ENCODE measurements at places on chromosomes 13 and 19. TPM values are rescaled to one million over a fixed set of nuclear protein-coding genes. Genes with fewer than 3 reads are reported as not detected.

Gene TPP2
- total RNA-seq = 73.5 TPM

Gene RBM42
- 102 TPM for total RNA-seq

Gene PINLYP
- 14.9 TPM for total RNA-seq

Gene PGLYRP2
- not detected for total RNA-seq

Gene SLITRK6
- total RNA-seq = not detected

Gene B3GNT3
- total RNA-seq = not detected

Gene PRSS57
- not detected for total RNA-seq

Gene PNMA8A
- total RNA-seq = 1.1 TPM

Gene RNF225
- total RNA-seq = 0.80 TPM

Gene FPR2
- not detected for total RNA-seq

Gene CYP2A7
- total RNA-seq = not detected

Gene TEAD2
- not detected for total RNA-seq

Gene ZNF497
- total RNA-seq = 1.7 TPM

Gene MUC16
- not detected for total RNA-seq

Gene PABPC3
- 0.57 TPM for total RNA-seq

Gene KLK2
- total RNA-seq = not detected

Gene FGF21
- total RNA-seq = not detected

Data from activated CD8-positive, alpha-beta memory T cell treated with anti-CD3 and anti-CD28 coated beads for 36 hours (primary cell).